ENCODE measurements at places on chromosomes 7 and 10.

- no peak for DNase-seq
Observed at GRCh38 chr10:132883391-132883881, 58.9 kb downstream of the CFAP46 start.

GRCh38 chr7:50533866-50534265 lies 31.3 kb downstream of the DDC start:
- DNase-seq, result no peak

- no peak for DNase-seq
Observed at GRCh38 chr10:43062402-43063160, 14.3 kb upstream of the RET start.

- no peak for DNase-seq
Observed at GRCh38 chr10:115093286-115093775, at the start of gene ATRNL1. ATRNL1 (plus strand) TSS chr10:115093365; CDS start chr10:115093751, 386 bp downstream.

DNA sequence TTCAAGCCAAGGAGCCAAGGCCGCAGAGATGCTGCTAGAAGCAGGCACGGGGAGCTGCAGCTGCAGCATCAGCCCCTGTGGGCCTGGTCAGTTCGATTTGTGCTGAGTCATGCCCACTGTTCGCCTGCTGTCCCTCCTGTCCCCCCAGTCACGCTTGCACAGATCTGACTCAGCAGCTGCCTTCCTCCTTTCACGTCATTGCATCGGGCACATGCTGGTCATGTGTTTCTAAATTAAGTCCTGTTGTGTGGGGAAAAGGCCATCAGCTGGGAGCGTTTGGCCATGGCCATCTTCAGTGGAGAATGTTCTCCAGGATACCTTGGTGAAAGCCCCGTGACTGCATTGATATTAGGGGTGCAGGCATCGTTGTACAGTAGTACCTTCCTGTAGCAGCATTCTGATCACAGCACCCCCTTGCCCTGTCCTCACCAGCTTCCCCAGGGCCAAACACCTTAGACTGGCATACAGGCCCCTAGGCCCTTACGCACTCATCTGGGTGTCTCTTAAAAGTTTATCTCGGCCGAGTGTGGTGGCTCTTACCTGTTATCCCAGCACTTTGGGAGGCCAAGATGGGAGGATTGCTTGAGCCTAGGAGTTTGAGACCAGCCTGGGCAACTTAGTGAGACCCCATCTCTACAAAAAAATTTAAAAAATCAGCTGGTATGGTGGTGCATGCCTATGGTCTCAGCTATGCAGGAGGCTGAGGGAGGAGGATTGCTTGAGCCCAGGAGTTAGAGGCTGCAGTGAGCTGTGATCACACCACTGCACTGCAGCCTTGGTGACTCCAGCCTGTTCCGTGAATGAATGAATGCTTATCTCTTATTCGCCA lies 23.2 kb downstream of the POR start:
- no peak for DNase-seq

GRCh38 chr10:7082967-7083366 lies 327.9 kb downstream of the SFMBT2 start:
- DNase-seq, result no peak

DNA sequence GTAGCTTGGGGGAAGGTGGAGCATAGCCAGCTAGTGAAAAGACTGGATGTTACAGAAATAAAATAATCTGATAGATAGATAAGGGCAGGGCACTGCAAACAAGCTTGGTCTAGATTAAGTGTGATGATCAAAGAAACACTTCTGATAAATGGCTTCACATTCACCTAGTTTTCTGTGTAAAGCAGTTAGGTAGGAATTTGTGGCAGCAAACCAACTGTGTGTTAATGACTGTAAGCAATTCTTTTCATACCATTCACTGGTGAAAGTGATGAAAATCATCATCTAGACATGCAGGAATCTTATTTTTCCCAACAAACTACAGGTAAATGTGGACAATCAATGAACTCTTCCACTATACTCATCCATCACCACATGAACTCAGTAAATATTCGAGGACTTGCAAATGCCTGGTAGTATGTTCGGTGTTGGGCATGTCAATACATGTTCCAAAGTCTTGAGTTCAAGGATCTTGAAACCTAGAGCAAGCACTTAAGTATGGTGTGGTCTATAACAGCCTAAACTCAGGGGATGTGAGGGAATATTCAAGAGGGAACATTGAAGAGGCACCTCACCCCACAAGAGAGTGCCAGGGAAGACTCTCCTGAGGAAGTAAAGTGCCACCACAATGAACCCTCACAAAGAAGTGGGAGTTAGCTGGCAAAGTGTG lies 20.5 kb downstream of the PON3 start:
- no peak for DNase-seq

- DNase-seq, result no peak
Observed at GRCh38 chr7:28702171-28702570, 256.0 kb downstream of the TRIL start.

GRCh38 chr7:99730238-99730810 lies 4.7 kb downstream of the CYP3A7 start:
- no peak for DNase-seq

- DNase-seq, result no peak
Observed at GRCh38 chr10:109886037-109886780, 37.1 kb downstream of the XPNPEP1 start.

GRCh38 chr7:44735403-44736165 lies 13.1 kb upstream of the ZMIZ2 start:
- no peak for DNase-seq

DNA sequence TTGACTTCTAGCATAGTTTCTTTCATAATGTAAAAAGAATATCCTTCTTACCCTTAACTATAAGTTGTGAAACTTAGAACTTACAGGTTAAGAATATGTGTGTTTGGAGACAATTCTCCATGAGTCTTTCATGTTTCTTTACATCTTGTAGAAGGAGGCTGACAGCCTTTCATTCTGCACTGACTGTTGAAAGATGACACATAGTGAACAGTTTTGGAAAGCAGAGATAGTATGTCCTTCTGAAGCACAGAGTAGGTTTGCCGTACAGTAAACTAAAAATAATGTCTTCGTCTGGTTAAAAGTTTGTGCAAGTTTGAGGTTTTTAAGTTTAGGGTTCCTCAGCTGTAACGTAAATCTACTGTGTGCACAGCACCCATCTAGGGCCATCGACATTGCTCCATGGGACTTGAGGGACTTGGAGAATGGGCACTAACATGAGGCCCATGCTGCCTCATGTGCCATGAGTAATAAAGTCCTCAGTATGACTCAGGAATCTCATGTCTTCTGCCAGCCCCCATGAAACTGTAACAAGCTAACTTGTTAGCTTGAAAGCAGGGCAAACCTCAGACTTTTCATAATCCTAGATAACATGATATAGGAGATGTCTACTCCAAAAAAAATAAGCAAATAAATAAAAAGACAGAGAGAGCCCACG lies 24.5 kb upstream of the ELAPOR2 start:
- no peak for DNase-seq

GRCh38 chr10:109205929-109206585 lies 717.3 kb downstream of the XPNPEP1 start:
- DNase-seq, result no peak

- no peak for DNase-seq
Observed at GRCh38 chr10:113631684-113632367, 32.0 kb downstream of the NRAP start.

- DNase-seq, result no peak
Observed at GRCh38 chr10:80462299-80462980, 8.3 kb downstream of the TSPAN14 start.

DNA sequence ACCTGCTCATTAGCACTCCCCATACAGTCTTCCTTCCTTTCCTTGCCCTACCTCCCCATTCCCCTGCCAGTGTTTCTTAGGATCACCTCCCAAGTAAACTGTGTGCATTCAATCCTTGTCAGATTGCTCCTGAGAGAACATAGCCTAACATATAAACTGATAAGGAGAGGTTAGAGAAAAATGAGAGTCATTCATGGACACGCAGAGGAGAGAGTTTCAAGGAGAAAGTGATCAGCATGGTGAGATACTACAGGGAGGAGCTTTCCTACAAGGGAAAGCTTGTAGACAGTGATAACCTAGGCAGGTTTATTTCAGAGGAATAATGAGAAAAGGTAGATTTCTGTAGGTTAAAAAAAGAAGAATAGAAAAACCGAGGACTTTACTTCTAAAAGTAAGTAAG lies 2.8 kb upstream of the ZC3HAV1L start:
- DNase-seq, result no peak

DNA sequence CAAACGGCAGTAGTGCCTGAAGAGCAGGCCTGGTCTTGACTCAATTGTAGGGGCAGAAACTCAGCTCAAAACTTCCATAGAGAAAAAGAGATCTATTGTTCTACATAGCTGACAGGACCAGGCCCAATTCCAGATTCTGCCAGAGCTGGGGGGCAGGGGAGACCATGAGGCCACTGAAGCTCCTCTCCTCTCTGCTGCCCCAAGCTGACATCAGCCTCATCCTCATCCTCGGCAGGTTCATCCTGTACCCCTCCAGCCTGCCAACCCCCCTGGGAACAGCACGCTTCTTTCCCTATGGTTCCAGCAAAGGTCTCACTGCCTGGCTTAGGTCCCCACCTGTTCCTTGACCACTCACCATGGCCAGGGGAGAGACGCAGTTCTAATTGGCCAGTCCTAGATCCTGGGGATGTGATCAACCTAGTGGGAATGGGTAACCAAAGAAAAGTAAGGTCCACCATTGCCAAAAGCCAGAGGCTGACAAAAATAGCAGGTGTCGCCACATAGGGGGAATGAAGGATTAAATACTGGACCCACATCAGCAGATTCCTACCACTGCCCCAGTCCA lies 42.9 kb downstream of the CCDC3 start:
- no peak for DNase-seq

DNA sequence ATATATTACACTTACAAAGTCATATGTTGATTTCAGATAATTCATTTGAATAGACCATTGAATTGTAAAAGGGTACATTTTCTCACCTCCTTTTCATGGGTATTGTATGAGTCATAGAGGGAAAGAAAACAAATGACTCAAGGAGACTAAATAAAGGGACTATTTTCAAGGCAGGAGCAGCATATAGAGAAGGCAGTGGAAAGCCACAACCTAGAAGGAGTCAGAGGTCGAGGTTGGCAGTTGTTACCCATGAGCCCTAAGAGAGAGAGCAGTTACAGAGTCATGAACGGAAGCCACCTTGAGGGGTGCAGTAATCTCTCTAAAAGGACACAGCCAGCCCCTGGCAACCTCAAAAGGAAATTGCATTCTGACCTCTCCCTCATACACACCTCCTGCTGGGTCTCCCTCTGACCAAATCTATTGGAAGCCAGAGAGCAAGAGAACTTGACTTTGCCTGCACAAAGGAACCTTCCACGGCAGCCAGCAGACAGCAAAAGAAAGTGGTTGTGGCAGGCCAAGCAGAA lies 137.9 kb downstream of the GRM8 start:
- DNase-seq, result no peak

DNA sequence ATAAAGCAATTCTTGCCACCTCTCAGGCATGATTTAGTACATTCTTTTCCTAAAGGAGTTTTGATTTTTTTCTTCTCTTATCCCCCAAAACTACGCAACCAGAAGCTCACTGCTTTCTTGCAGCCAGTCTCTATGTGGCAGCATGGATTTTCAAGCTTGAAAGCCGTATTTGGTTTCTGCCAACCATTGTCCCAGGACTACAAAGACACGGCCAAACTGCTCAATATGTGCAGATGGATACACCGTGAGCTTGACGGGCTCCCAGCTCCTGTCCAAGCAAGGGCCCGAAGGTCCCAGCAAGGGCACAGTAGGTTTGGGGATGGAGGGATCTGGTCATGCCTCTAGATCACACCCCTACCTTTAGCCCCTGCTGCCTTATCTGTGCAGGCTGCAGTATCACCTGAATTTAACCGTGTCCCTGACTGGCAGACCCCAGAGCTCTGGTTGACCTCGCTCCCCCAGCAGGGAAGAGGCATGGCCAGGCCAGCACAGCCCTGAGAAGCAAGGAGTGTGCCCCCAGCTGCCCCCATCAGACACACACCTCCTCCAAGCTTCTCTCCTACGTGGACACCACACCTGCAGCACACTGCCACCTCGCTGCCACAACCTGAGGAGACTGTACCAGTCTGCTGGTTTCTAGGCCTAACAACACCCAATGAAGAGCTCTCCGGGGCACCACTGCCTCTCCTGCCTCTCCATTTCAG lies 86.8 kb downstream of the COBL start:
- DNase-seq, result no peak

DNA sequence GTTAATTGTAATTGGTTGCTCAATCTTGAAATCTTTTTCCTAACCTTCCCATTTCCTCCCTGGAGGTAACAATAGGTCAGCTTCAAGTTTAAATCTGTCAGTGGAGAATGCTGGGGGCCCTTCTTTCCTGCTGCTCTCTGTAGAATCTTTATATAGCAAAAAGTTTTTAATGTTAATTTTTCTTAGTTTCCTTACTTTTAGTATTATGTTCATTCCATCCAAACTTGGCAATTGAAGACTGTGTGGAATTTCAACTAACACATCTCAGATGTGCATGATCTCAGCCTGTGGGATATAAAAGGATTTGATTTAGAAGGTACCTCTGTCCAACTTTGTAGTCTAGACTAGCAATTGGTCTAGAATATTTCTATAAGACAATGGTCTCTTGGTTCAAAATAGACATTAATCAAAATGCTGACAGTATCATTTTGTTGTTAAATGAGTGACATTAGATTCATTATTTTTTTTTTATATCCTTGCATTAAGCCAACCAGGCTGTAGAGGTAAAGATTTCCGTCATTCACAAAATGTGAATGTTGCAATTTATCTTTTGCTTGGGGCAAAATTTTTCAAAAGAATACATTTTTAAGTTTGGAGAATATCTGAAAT lies 100.4 kb upstream of the SEMA3A start:
- DNase-seq, result no peak

- no peak for DNase-seq
Observed at GRCh38 chr7:26135076-26135475, 16.9 kb upstream of the NFE2L3 start.

DNA sequence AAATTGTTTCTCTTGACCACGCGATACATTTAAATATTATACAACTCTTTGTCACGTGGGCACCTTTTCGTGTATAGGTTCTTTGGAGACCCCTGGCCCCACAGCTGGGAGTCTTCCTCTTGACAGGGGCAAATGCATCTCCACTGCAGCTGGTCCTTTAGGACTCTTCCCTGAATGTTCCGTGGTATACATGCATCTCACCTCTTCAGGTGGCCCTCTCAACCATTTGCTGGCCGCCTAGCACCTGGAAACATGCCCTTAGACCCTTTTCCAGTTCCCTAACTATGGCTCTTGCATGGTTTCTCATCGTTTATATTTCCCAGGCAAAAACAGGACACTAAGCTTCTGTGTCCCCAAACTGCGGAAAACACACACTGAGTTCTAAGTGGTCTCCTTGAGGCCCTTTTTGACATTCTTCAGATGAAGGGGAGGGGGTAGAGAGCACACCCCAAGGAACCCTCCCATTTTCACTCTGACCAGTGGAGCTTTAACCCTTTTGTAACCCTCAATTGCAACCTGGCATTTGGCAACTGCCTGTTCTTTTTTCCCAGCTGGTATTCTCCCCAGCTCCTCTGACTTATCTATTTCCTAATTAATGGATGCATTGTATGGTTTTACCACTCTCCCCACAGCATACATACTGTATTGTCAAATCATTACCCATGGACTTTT lies 20.6 kb downstream of the HNRNPA2B1 start:
- no peak for DNase-seq

- DNase-seq, result no peak
Observed at GRCh38 chr10:72557362-72557761, 68.5 kb downstream of the MICU1 start.

All from LNCaP clone FGC (cell line).